T-cell (primary cell): ENCODE measurements at places on chromosomes 3 and 15.

- no peak for DNase-seq
Measured at GRCh38 chr3:8733332-8734094, at the start of gene CAV3. CAV3 (plus strand) TSS chr3:8733802; CDS start chr3:8733877, 75 bp downstream.

- no peak for DNase-seq
Measured at GRCh38 chr3:158830391-158830790, 28.5 kb downstream of the MFSD1 start.

DNA sequence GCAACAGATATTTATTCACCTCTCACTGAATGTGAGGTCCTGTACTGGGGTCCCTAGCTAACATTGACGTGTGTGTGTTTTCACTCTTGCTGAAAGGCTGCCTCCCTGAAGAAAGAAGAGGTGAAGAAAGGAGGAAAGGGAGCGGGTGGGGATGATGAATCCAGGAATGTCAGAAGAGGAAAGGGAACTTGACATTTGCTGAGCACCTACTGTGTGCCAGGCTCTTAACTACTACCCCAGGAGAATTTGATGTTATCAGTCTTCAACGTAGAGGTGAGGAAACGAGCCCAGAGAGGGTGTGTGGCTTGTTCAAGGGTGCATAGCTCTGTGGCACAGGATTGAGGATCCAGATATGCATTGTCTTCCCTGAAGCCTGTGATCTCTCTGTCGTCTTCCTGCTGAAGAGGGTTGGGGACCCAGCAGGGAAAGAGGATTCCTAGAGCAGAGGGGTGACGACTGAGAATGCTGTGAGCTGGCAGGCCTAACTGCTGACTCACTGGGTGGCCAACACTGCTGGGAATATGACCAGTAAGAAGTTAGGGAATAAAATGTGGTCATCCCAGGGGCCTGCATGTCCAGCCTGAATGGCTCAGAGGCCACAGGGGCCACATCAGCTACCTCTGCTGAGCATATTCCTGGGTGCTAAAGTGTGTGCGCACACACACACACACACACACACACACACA is 6.6 kb upstream of the ATP2B2 start:
- DNase-seq, result no peak

GRCh38 chr3:72538070-72538745 is 310.0 kb downstream of the SHQ1 start:
- DNase-seq, result no peak

- no peak for DNase-seq
Measured at GRCh38 chr3:171700653-171701052, 109.6 kb downstream of the PLD1 start.

- DNase-seq, result no peak
Measured at GRCh38 chr3:58047826-58048225, 39.6 kb downstream of the FLNB start.

GRCh38 chr3:174072675-174073074 is 675.1 kb downstream of the NLGN1 start:
- DNase-seq, result no peak
